ENCODE measurements at places on chromosomes 5 and 9.
A peak's percentile ranks its signal among the peaks of the same experiment; 100 is the strongest.

- no peak for DNase-seq
Measured at GRCh38 chr9:15294604-15295003, 12.4 kb downstream of the TTC39B start.

GRCh38 chr9:69955536-69956355 is 87.9 kb upstream of the MAMDC2 start:
- no peak for DNase-seq

DNA sequence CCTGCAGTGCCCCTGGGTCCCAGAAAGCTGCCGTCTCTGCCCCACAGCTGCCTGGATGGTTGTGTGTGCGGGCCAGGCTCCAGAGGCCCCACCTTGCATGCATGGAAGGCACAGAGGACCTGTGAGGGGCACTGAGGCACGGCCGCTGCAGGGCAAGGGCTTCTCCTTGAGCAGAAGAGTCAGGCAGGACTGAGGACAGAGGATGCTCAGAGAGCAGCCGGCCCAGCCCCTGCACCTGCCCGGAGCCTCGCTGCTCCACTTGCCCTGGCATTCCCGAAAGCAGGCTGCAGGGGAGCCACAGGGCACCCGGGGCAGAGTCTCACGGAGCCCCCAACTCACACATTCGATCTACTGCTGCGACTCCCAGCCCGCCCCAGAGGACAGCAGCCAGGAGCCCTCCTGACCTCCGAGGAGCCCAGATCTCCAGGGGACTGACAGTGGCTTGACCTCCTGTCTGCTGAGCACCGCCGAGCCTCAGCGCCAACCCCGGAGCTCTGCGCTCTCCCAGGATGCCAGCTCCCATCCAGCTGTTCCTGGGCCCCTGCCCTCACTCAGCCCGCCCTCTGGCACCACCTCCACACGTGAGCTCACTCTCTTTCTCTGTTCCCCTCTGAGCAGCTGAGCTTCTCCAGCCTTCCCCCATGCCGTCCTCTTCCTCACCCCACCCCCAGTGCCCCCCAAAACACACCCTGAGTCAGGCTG is 95.0 kb downstream of the KCNT1 start:
- DNase-seq = no peak

- DNase-seq = no peak
Measured at GRCh38 chr5:54384356-54384933, 71.1 kb upstream of the HSPB3 start.

DNA sequence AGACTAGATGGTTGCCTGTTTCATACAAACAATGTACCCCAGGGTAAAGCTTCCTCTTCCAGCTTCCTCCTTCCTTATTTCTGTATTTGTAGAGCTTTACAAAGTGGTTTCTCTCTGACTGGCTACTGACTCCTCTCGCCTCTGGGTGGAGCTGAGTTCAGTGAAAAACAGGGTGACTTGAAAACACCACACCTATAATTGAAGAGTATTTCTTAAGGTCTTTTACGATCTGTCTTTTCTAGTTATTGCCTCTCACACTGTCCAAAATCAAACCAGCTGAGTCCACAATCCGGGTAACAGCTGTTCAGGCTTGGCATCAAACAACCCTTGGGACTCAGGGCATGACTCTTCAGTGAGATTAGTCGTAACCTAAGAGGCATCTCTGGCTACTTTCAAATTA is 200.4 kb downstream of the ARRDC3 start:
- DNase-seq = peak; percentile 37

- DNase-seq = no peak
Measured at GRCh38 chr9:131068076-131068816, 28.1 kb upstream of the AIF1L start.

DNA sequence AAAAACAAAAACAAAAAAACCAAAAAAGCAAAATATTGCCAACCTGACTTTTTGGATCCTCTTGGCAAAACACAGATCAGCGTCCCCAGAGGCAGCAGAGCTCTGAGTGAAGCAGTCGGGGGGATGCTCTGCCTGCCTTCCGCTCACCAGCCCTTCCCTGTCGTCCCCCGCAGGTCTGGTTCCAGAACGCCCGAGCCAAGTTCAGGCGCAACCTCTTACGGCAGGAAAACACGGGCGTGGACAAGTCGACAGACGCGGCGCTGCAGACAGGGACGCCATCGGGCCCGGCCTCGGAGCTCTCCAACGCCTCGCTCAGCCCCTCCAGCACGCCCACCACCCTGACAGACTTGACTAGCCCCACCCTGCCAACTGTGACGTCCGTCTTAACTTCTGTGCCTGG is 20.7 kb downstream of the LHX2 start:
- DNase-seq = no peak

- no peak for DNase-seq
Measured at GRCh38 chr9:129242191-129242941, 64.3 kb upstream of the IER5L start.

DNA sequence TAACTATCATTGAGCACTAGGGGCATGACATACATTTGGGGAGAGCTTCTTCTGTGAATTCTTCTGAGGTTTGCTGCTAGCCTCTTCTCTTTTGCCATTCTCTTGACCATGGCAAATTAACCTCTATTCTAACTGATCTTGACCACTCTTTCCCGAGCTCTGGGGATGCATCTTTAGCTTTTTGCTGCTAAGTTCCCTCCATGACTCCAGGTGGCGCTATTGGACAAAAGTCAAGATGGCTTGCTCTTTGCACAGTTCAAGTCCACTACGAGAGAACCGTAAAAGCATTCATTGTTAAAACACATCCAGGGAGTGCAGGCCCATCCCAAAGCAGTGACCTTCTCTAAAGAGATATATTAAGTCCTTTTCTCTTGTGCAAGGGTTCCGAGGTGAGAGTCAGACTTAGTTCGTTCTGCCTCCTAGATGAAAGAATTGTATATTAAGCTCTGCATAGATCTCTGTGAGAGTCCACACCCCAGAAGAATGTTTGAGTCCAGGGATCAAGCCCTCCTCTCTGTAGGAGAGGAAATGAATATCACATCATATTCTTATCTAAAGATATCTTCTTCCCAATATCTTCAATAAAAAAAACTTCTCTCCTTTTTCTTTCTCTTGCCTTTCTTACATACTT is 1152.9 kb upstream of the CDH6 start:
- DNase-seq = peak; percentile 54

DNA sequence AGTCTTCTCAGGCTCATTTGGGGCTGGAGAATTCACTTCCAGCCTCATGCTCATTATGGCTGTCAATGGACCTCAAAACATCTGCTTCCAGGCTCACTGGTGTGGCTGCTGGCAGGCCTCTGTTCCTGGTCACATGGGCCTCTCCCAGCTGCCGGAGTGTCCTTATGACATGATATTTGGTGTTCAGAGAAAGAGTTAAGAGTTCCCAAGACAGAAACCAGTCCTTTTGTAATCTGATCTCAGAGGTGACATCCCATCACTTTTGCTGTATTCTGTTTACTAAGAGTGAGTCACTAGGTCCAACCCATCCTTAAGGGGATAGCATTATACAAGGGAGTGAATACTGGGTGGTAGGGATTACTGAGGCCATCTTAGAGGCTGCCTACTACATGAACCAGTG is 104.6 kb downstream of the CACNA1B start:
- no peak for DNase-seq

- DNase-seq = no peak
Measured at GRCh38 chr9:106032978-106033377, 338.6 kb downstream of the TMEM38B start.

- no peak for DNase-seq
Measured at GRCh38 chr9:134224567-134225093, 60.3 kb upstream of the RNU6ATAC start.

GRCh38 chr5:264338-264737 is 7.1 kb upstream of the PDCD6 start:
- no peak for DNase-seq

DNA sequence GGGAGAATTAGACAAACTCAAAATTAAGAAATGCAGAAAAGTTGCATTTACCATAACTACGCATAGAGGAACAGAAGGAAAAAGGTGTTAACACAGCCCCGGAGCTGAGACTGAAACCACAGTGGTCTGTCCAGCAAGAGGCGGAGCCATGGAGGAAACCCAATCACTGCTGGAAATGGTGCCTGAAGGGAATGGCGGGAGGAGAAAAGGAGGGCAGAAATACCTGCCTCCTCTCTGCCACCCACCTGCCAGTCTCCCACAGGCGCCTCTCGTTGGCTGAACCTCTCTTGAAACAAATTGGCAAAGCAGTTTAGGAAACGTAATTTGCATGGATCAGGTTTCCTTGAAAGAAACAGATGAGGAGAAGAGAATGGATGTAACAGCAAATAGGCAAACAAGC is 9.7 kb upstream of the PRKACG start:
- no peak for DNase-seq

DNA sequence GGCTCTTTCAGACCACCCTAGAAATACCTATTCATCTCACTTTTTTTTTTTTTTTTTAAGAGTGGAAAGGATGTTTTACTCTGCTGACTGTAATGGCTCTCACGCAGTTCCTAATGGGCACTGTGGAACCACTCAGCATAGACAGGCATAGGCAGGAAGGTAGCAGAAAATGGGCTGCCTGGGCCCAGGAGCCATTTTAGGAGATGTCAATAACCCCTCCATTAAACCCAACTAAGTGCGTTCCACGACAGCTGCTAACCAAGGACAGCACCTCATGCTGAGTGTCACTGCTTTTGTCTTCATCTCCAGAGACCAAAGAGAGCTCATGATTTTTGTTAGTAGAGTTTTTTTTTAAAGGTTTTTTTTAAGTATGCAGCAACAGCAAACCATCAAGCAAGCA is 15.3 kb downstream of the MAP1B start:
- DNase-seq = no peak

Data from fibroblast of the conjunctiva (primary cell).